Brain (organoid and tissue), 16 donors: ENCODE measurements at places on chromosomes 12 and 14. TPM values are rescaled to one million over a fixed set of nuclear protein-coding genes. Genes with fewer than 3 reads are reported as not detected.

The CLEC4C gene
- polyA plus RNA-seq, result not detected

The TSPAN9 gene
- 9.1 TPM for polyA plus RNA-seq

The GON7 gene
- 10.0 TPM for polyA plus RNA-seq

The RNF212B gene
- not detected for polyA plus RNA-seq

The E2F7 gene
- 11.3 TPM for polyA plus RNA-seq

The CLEC7A gene
- polyA plus RNA-seq, result not detected

The ST8SIA1 gene
- 1.6 TPM for polyA plus RNA-seq

The HECTD1 gene
- polyA plus RNA-seq, result 57.7 TPM

The GYS2 gene
- not detected for polyA plus RNA-seq

The TUNAR gene
- polyA plus RNA-seq, result 8.9 TPM

The FOXG1 gene
- 28.3 TPM for polyA plus RNA-seq

The NFKBIA gene
- polyA plus RNA-seq, result 50.4 TPM

The PRPH gene
- 166 TPM for polyA plus RNA-seq

The ENDOU gene
- polyA plus RNA-seq, result 0.80 TPM

The CRIP1 gene
- polyA plus RNA-seq, result 195 TPM

The CD163L1 gene
- 2.3 TPM for polyA plus RNA-seq

The PPP4R4 gene
- polyA plus RNA-seq, result 1.2 TPM

The OAS2 gene
- polyA plus RNA-seq, result 6.9 TPM

The RARG gene
- 4.1 TPM for polyA plus RNA-seq

The PPP1R13B gene
- 22.2 TPM for polyA plus RNA-seq

The NR1H4 gene
- polyA plus RNA-seq, result not detected
